Kidney (tissue), 22 donors: ENCODE measurements at places on chromosomes 7 and 10.

DNA sequence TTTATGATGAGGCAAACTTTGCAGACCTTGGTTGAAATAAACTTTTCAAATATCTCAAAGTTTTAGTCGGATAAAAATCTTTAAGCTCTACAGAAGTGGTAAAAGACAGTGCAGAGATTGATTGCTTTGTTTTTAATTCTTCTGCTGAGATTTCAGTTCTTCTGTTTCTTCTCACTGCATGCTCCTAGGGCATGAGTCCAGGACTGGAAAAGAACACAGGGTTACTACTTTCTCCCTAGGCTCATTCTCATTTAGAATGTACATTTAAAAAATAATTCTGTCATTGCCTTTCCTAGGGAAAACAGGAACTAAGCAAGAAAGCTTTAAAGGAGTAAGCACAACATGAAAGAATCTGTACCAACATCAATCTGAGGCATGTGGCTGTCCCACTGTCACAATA lies 256.7 kb upstream of the DGKB start:
- DNase-seq: peak; percentile 30

- no peak for DNase-seq
Measured at GRCh38 chr7:116757283-116757682, 85.3 kb downstream of the MET start.

GRCh38 chr7:26898891-26899290 lies 34.5 kb upstream of the SKAP2 start:
- no peak for DNase-seq

- no peak for DNase-seq
Measured at GRCh38 chr10:80459047-80459865, 5.1 kb downstream of the TSPAN14 start.

GRCh38 chr10:107548301-107548700 lies 383.8 kb upstream of the SORCS1 start:
- no peak for DNase-seq
